GM12878 (cell line): ENCODE measurements at places on chromosomes 3 and 15. TPM values are rescaled to one million over a fixed set of nuclear protein-coding genes. Genes with fewer than 3 reads are reported as not detected.

- DNase-seq: no peak
These were observed 53.0 kb upstream of the SEC22A start for GRCh38 chr3:123148772-123149171.

GRCh38 chr15:37771465-37771864 is 163.0 kb upstream of the TMCO5A start:
- no peak for DNase-seq

GRCh38 chr15:66429546-66429945 is 42.8 kb downstream of the MAP2K1 start:
- no peak for DNase-seq

DNA sequence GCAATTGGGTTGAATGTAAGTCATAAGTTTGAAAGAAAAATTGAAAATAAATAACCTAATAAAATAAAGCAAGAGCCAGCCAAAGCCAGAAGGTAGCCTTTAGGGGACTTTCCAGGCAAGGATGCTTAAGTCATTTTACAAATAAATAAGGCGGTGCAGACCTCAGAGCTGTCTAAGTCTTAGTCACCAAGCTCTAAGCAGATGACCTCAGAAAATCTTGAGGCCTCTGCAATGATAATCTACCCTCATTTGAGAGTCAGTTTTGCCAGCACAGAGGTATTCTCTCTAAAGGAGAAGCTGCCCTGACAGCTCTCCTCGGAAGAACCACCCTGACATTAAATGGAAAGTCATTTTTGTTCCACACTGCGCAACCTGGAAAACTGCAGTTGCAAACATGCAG is 113.9 kb downstream of the OXNAD1 start:
- DNase-seq: no peak

DNA sequence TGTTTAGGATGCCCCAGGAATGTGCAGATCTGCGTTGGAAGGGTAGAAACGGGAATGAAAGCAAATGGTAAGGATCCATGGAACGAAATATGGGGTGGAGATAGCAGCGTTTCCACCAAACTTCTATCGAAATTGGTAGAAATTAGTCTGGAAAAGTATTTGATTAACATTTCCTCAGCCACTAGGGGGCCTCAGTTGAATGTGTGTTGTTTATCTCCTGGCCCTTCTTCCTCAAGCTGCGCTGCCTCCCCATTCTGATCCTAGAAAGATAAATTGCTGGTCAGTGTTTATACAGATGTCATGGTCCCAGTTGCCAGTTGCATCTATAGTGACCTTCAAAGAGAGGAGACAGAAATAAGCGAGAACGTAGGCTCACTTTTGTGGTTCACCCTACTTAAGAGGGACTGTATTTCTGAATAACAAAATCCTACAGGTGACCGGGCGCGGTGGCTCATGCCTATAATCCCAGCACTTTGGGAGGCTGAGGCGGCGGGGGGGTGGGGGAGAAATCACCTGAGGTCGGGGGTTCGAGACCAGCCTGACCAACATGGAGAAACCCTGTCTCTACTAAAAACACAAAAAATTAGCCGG is 457.1 kb downstream of the SQOR start:
- no peak for DNase-seq

- DNase-seq: no peak
These were observed 31.5 kb downstream of the LOXL1 start for GRCh38 chr15:73957785-73958184.

DNA sequence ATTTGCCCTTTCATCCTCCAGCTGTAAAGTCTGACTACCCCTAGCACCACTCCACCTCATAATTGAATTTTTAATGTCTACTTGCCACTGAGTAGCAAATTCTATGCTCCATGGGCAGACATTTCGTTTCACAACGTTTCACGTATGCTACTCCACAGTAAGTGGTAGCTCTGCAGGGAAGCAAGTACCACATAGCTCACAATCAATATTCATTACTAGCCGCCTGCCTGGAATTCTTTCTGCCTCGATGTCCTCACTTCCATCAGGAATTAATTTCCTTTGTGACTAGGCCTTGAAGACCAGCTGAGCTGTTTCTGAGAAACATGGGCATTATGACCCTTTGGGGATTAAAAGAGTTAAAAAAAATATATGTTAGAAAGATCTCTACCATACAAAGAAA is 15.3 kb downstream of the NPTN start:
- DNase-seq: no peak

Gene MUC13
- total RNA-seq: 0.80 and 0.92 TPM in 2 replicates

DNA sequence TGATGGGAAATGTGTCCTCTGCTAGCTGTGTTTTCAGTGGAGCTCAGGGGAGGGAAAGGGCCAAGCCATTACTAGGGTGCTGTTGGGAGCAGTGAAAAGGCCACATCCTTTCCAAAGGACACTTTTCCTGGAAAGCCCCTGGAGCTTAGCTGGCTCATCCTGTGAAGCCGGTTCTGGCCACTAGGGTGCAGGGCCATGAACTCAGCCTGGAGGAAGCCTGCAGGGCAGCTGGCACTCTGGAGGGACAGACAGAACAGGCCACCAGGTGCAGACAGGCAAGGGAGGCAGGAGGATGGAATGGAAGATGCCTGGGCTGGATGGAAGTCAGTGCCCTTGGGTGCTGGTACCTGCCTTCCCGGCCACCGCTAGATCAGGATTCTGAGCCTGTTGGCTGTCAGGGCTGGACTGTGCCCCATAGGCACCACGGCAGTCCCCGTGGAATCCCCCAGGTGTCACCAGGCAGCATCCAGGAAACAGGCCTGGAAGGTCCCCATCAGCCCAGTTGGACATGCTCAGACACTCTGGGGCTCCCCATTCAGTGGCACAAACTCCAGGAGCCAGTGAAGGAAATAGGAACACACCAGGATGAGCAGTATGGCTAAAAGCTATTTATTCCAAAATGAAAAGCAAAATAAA is 76.2 kb upstream of the C2CD4B start:
- DNase-seq: no peak

- no peak for DNase-seq
These were observed 74.7 kb downstream of the PDZRN3 start for GRCh38 chr3:73550032-73550431.

- no peak for DNase-seq
These were observed 135.8 kb upstream of the RORA start for GRCh38 chr15:61364871-61365270.

Gene SYNPR
- not detected in 2 replicates for total RNA-seq

DNA sequence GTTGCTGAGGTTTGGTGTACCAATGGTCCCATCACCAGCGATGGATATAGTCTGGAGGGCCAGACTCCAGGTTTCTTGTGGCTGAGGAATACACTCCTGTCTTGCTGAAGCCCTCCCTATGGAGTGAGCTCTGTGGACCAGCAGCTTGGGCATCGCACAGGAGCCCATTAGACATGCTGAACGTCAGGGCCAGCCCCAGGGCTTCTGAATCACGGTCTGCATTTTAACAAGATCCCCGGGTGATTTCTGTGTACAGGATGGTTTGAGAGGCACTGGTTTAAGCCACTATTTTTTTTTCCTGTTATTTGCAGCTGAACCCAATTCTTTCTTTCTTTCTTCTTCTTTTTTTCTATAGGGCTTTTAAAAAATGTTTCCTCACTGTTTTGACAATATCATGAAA is 69.5 kb upstream of the XCR1 start:
- DNase-seq: no peak

GRCh38 chr15:27675571-27675970 is 423.5 kb downstream of the OCA2 start:
- DNase-seq: no peak

Gene NPAP1
- not detected in 2 replicates for total RNA-seq

GRCh38 chr15:66673410-66674322 is 28.4 kb upstream of the SMAD6 start:
- no peak for DNase-seq

Gene SH3GL3
- total RNA-seq: not detected in 2 replicates

Gene UBL7
- 81.3 and 84.8 TPM in 2 replicates for total RNA-seq

DNA sequence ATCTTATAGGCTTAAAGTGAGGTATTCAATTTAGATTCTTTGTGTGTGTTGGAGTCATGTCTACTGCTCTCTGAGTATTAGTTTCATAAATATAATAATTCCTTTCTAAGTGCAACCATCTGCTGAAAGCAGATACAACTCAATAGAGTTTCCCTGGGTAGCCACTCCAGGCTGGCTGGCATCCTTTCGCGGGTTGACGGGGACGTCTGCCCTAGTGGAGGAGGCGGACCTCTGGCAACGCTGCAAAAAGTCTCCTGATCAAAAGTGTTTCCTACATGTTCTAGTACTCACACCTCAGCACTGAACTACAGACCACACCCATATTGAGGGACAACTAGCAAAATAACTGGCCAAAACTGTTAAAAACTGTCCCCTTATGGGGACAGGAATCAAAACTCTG is 2.5 kb downstream of the MOBP start:
- no peak for DNase-seq

DNA sequence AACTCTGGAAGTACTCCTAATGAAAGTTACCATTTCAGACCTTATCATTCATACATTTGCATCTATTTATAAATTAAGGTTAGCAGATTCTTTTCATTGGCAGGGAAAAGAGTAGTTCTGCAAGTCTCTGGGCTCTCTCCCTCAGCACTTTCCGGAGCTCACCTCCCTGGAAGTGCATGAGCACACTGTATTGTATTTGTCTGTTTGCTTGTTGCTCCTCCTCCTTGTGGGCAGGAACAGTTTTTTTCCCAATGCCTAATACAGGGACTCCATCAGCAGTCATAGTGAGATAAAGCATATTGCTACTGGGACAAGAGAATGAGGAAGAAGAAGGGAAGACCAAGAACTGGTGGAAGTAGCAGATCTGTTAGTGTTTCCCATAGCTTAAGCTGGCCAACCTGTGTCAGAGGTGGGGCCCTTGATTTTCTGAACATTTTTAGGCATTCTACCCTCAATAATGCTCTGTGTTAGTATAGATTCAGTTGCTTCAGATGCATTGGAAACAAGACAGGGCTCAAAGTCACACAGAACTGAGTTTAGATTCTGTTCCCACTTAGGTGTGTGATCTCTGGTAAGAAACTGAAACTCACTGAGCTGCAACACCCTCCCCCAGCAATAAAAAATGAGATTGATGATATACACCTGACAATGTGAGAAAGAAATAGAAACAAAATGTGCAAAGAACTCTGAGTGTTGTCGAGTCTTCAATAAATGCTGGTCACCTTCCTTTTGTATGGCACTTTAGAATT is 407.8 kb downstream of the TUSC7 start:
- DNase-seq: no peak

DNA sequence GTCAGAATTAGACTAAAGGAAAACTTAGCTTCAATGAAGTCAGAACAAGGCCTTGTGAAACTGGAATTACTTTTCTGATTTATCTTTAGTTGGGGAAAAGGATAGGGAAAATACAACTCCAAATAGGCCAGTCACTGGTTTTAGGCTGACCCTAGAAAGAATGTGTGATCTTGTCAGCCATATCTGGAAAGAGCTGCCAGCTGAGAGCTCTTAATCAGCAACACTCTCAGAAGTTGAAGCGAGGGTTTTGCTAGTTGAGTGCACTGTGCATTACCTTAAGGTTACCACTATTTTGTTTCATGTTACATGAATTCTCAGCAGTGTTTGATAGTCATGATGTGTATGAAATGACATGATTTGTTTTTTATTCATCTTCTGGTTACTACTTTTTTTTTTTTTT is 905.3 kb upstream of the ALCAM start:
- DNase-seq: no peak

DNA sequence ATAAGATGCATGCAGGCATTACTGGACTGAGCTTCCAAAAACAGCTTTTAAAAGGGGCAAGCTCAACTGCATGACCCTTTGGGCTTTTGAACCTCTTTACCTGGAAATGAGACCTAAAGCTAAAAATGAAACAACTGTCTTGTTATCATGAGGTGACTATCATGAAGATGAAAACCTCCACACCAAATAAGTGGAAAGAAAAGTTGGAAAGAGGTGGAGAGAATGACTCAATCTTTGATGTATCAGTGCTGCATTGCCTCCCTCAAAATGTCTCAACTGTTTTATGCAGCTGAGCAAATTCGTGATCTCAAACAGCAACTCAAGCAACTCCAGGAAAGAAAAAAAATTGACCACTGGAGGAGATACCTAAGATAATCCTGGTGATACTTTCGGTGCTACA is 307.1 kb downstream of the KBTBD8 start:
- DNase-seq: no peak

GRCh38 chr3:307182-307581 is 110.6 kb downstream of the CHL1 start:
- no peak for DNase-seq

Gene FETUB
- not detected in 2 replicates for total RNA-seq

Gene FES
- total RNA-seq: 17.7 and 23.9 TPM in 2 replicates

Gene PROK2
- total RNA-seq: not detected in 2 replicates

Gene TGM4
- not detected in 2 replicates for total RNA-seq

DNA sequence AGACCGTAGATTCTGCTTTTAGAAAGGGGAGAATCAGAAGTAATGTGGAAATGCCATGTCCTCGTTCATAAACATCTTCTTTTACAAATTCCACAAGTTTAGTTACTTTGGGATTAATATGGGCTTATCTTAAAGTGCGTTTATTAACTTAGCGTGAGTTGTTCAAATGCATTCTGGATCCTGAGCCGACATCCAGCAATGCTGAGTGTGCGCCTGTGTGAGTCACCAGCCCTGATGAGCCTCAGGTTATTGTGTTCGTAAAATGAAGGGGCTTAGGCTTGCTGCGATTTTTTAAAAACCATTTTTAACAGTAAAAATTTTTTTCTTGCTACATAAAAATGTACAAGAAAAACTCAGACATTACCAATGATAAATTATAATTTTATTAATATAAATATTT is 57.9 kb downstream of the TFRC start:
- no peak for DNase-seq

GRCh38 chr3:52055537-52056351 is 627 bp downstream of the DUSP7 start:
- DNase-seq: no peak

GRCh38 chr3:194061421-194062030 is 74.4 kb upstream of the HES1 start:
- DNase-seq: no peak
